Right kidney (tissue), 9 donors: ENCODE measurements at places on chromosomes 4 and X.

- DNase-seq: no peak
Observed at GRCh38 chr4:128516301-128516969, 228.8 kb upstream of the PGRMC2 start.

- no peak for DNase-seq
Observed at GRCh38 chrX:47068214-47068613, 10.0 kb upstream of the RGN start.

DNA sequence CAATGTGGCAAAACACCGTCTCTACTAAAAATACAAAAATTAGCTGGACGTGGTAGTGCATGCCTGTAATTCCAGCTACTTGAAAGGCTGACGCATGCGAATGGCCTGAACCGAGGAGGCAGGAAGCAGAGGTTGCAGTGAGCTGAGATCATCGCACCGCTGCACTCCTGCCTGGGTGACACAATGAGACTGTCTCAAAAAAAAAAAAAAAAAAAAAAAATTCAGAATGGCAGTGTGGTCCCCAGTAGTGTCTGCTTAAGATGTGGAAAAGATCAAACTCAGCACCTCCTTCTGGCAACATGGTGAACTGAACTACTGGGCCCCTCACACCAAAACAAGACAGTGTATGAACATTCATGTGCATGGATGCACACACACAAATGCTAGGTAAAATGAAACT lies 32.2 kb downstream of the SMS start:
- no peak for DNase-seq

GRCh38 chr4:28351826-28352225 lies 1491.2 kb downstream of the STIM2 start:
- no peak for DNase-seq

DNA sequence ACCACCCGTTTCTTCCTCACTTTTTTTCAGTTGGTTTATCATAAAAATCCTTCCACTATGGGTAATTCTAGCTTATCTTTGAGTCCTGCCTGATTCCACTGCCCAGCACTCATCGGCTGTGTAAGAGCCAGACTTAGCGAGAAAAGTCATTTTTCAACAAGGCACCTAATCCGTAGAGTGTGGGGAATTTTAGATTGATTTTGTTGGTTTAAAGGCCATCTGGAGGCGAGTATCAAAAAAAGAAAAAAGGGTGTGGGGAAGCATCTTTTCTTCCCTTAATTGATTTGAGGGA lies 134.4 kb downstream of the TET2 start:
- no peak for DNase-seq

- DNase-seq: no peak
Observed at GRCh38 chr4:147059064-147059731, 113.5 kb upstream of the TTC29 start.

DNA sequence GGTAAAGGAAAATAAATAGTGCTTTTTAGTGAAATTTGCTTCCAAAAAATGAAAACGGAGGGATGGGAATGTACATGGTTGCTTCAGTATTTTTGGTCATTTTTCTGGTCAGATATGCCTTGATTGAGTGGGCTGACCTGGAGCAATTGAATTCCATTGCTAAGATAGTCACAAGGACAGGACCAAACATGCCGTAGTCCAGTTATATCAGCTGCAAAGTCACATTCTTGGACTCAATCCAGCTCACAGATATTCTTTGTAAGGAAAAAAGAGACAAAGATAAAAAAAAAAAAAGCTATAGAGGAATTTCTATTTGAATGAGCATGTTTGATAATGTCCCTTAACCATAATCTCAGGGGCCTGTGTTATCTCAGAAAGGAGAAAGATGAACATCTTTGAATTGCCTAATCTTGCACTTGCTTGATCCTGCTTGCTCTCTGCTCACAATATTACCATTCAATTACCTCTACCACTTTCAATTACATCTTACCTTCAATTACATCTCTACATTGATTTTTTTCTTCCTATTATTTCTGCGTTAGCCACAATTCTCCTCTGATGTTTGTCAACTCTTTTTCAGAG lies 75.4 kb upstream of the PACRGL start:
- no peak for DNase-seq

DNA sequence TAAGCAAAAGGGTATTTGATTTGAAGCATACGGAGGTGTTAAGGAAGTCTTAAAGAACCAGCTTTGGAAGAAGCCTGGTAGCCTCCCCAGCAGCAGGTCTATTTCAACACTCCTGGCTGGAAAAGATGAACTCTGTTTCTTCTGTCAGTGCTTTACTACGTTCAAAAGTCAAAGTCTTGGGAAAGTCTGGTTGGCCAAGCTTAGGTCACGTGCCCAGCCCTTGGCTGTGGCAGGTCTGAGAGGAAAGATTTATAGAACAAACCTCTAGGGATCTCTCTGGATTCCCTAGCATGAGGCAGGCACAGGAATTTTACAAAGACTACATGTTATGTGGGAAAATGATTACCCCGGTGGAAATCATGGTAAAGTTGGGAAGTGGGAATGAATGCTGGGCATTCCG lies 8.6 kb upstream of the ARHGAP10 start:
- DNase-seq: peak; percentile 12
